ENCODE measurements at places on chromosomes 2 and 18.

GRCh38 chr2:22957446-22957845 is 427.5 kb upstream of the KLHL29 start:
- DNase-seq: no peak

DNA sequence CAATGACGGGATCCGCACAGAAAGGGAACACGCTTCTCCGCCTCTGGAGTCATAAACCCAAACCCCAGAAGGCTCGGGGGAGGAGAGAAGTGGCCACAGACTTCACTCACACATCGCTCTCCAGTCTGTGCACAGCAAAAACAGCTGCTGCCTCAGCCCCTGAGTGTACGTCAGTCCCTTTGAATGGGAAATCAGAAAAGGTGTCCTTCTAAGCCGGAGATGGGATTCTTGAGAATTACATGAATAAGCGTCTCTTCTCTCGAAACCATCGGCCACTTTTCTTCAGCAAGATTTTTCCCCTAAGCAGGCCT is 78.3 kb downstream of the PDCL3 start:
- DNase-seq: no peak

GRCh38 chr2:192412394-192412793 is 217.7 kb upstream of the TMEFF2 start:
- no peak for DNase-seq

- no peak for DNase-seq
These were observed 1179.0 kb upstream of the ACVR2A start for GRCh38 chr2:146665800-146666199.

GRCh38 chr2:236177967-236178889 is 10.0 kb upstream of the GBX2 start:
- no peak for DNase-seq

- DNase-seq: no peak
These were observed 5.0 kb downstream of the ARID5A start for GRCh38 chr2:96541398-96542152.

Measured in CD4-positive, alpha-beta T cell treated with Interleukin-6 at 100 ng/mL for 8 hours (primary cell).